Stimulated activated CD8-positive, alpha-beta memory T cell treated with anti-CD3 and anti-CD28 coated beads, Interleukin-7, amount 100 ng/mL, for 48 hours (primary cell): ENCODE measurements at places on chromosomes 16 and 17.

GRCh38 chr16:10575506-10576130, 4.8 kb downstream of the EMP2 start:
- DNase-seq, result no peak

DNA sequence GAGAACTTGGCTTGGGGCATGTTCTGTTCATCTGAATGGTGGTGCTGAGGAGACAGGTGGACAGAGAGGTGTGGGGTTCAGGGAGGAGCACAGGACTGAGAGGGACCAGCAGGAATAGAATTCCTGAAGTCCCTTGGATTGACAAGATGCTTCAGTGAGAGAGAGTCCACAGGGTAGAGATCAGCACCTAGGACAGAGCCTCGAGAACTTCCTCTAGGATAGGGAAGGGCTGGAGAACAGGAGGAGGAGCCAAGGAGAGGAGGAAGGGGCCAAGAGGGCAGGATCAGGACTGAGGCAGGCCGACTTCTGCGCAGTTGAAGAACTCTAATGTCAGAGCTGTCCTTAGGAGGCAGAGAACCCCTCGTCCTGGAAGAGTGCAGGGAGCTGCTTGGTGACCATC, 138.4 kb downstream of the PRKCB start:
- DNase-seq, result no peak

DNA sequence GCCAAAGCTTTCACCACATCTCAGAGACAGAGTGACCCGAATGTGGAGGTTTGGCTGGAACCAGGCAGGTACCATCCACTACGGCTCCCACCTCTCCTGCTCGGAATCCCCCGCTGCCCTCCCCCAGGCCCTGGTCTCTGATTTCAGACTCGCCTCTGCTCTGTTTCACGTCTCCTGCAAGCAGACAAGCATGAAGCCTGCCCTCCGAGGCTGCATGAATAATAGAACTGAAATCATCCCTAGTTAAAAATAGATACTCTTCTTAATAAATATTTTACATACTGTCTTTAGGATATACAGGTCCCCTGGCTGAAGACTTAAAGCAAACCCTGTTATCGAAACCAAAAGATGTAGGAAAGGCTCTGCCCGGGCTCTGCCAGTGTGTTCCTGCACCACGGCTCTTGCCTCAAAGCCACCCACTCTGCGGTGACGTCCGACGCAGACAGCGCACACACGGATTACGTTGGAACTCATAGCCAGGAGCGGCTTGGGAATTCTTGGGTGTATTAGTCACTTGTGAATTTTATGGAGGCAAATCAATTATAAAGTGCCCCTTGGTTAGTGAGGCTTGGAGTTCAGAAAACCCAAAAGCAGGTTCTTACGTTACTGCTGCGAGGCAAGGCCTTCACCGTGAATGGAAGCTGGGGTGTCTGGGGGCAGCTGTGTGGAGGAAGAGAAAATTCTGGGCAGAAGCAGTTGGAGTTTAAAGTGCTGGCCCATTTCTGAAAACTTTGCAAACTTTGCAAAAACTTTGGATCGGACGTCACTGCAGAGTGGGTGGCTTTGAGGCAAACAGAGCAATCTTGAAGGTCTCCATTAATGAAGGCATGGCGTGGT, 25.6 kb upstream of the NPTX1 start:
- no peak for DNase-seq

GRCh38 chr16:1057252-1057932, 15.2 kb upstream of the SSTR5 start:
- DNase-seq, result peak; percentile 34

DNA sequence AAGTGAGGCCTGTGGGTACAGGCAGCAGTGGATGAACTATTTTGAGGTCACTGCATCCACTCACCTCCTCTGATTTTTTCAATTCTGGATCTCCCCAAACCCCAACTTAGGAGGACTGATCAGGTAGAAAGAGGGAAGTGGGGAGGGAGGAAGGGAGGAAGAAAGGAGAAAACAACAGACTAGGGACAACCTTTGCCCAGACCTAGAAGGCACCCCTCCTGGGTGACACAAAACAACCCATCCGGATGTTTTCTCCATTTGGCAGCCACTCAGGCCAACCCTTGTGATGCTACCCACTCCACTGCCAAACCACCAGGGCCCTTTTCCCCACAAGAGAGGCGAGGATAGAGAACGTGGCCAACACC, 2.7 kb downstream of the ORMDL3 start:
- no peak for DNase-seq

GRCh38 chr17:50914505-50915063, 48.4 kb upstream of the TOB1 start:
- no peak for DNase-seq

DNA sequence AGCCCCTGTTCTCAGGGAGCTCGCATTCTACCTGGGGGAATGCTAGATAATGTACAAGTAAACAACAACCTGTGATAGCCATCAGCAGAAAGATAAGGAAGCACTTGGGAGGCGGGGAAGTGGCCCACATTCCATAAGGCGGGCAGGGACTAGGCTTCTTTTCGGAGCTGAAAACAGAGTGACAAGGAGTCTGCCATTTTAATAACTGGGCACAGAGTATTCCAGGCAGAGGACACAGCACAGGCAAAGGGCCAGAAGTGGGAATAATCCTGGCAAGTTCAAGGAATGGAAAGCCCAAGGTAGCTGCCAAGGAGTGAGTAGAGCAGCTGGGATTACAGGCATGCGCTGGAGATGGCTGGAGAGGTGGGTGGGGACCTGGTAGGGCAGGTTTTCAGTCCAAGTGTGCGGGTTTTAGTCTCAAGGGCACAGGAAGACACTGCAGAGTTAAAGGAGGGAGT, 24.3 kb downstream of the USP43 start:
- DNase-seq, result no peak

DNA sequence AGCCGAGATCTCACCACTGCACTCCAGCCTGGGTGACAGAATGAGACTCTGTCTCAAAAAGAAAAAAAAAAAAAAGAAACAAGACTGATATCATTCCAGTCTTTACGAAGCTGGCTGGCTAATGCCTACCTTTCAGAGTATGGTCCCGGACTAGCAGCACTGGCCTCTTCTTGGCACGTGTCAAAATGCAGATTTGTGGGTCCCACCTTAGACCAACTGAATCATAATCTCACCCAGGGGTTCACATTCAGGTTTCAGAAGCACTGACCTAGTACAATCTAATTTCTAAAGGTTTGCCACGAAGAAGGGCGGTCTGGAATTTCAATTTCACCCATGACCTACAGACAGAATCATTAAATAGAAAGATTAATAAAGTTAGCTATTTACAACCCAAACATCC, 43.4 kb upstream of the GRIN2A start:
- DNase-seq, result no peak

GRCh38 chr17:58641887-58642311, 49.9 kb downstream of the TEX14 start:
- no peak for DNase-seq

DNA sequence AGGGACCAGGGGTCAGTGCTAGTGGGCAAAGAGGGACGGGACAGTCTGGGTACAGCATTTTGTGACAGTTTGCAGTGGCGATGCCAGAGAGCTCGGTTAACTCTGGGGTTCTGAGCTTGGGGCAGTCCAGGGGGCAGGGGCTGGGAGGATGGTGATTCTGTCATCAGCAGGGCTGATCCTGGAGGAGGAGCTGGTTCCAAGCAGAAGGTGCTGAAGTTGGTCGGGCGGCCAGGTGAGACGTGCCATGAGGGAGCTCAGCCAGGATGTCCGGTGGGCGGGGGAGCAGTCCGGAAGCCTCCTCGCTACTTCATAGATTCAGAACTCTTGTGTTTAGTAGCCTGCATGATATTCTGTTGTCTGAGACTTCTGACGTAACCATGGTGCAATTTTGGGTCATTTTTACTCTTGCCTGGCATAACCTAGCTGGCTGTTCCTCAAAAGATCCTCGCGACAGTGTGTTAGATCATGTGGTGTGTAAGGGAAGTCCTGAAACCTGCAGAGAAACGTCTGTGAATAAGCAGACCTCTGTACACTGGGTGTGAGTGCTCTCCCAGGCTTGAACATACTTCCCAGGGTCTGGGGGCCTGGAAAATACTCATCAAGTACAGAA, 122.0 kb downstream of the CLEC16A start:
- no peak for DNase-seq

DNA sequence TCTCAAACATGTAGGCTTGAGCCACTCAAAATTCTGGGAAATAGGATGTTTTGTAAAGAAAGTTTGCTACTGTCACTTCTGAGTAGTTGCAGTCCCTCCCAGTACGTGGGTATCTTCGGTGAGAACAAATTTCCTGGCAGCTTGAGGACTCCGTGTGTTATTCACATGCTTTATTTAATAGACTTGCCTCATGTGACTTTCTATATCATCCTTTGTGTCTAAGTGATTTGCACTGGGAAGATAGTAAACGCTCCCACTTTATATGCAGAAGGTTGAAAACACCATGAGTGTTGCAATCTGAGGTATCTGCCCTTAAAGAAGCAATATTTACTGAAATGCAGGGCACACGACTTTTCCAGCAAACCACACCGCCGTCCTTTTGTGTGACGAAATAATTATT, 643.7 kb downstream of the MAF start:
- DNase-seq, result no peak

- DNase-seq, result no peak
These were observed 2.6 kb downstream of the RIPOR1 start for GRCh38 chr16:67531247-67531646.

- DNase-seq, result no peak
These were observed 3.0 kb downstream of the KRT27 start for GRCh38 chr17:40779181-40779909.

DNA sequence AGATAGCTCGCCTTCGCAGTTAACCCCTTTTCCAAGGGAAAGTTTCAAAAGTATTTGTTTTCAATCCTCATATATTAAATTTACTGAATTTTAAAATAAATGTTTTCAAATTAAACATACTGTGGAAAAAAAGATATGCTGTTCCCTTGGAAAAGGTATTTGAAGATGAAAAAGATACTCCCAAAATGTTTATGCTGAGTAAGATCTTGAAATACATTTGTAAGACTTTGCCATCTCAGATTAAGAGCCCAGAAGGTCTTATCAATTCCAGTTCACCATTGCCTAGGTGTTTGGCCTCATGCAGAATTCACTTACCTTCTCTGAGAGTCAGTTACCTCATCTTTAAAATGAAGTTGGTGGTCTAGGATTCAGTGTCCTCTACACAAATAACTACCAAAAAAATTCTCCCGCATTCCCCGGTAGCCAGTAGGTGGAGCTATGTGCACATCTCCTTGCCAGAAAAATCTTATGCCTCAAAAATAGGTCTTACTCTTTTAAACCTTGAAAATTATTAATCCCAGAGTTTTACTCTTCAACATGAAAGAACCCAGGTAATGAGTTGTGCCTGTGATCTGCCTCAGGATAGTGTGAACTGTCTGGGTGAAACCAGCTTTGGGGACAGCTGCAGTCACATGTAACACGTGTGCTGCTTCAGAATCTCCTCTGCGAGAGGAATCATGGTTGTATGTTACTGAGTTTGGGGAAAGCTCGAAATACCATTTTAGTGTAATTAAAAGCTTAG, 178.3 kb downstream of the MRTFB start:
- no peak for DNase-seq

GRCh38 chr17:64377769-64378282, 12.8 kb downstream of the PECAM1 start:
- DNase-seq, result no peak

DNA sequence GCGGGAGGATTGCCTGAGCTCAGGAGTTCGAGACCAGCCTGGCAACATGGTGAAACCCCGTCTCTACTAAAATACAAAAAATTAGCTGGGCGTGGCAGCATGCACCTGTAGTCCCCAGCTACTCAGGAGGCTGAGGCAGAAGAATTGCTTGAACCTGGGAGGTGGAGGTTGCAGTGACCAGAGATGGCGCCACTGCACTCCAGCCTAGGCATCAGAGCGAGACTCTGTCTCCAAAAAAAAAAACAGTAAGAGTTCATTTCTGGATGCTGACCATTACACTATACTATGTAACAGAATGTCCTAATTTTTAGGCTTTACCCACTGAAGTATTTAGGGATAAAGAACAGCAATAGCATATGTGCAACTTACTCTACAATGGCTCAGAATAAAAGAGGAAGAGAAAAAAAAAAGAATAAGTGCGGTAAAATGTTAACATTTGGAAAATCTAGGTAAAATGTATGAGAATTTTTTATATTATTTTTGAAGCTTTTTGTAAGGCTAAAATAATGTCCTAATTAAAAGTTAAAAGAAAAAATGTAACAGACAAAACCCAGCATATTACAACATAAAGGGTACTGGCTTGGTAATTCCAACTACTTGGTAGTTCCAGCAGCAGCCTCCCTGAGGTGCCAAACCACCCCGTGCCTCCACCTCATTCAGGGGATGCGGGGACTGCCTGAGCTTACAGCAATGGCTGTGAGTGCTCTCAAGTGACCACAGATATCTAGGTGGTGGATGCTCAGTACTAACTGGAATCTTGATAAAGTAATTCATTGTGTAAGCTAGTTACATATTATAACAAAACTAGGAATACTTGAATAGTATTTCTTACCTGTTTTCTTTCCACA, 10.9 kb downstream of the COPS3 start:
- DNase-seq, result no peak

DNA sequence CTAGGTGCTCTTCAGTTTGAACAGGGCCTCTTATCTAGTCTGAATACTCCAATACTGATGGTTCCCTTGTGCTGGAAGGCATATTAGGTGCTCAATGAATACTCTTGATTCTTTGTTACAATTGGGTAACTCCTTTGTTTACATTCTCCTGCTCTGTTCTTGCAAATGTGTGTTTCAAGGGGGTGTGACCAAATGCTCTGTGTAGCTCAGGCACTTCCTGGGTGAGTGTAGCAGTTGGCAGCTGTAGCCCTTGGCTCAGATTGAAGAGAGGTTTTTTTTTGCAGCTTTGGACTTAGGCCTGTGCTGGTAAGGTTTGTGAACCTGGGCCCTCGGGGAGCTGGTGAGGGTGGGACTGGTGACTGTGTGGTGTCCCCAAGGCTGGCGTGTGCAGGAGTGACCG, 20.2 kb downstream of the TBCD start:
- DNase-seq, result no peak

DNA sequence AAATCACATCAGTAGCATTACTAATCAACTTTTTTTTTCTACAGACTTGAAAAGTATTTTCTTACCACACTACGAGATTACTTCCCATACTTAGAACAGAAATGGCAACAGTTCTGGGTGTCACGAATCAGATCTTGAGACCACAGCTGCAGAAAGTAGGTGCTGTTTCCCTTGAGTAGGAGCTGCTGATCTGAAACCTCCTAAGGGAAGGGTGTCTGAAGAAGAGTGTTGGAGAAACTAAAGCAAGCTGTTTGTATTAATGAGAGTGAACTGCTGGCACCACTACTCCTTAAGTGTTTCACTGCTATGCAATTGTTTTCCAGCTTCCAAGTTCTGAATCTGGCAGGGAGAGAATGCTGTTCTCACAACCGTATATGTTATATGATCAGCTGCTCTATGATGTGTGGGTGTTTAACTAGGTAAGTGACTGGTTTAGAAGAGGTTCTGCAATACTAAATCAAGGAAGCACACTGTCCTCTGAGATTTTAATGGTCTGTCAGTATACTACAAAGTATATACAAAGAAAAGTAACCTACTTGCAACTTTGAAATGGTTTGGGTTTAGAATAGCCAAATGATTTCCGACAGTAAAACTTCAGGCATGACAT, 3.3 kb downstream of the ZNF652 start:
- DNase-seq, result no peak

GRCh38 chr16:11742093-11742535, 543 bp downstream of the TXNDC11 start:
- peak; percentile 28 for DNase-seq
